ENCODE measurements at places on chromosomes 7 and 10.

DNA sequence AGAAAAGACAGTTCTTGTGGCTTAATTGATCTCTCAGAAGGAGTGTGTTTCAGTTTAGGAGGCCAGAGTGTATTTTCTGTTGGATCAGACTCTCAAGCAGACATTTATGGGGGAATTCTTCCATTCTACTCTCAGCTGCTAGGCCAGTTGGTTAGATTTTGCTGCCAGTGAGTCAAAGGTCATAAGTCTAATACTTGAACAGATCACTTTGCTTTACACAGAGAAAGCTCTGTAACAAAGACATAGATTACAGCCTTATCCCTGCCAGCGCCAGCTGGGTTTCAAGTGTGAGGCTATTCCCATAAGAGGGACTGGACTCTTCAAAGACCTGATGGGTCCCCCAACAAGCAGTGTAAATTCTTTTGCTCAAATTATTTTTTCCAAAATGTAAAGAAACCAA lies 145.6 kb upstream of the SEMA3C start:
- DNase-seq: no peak

DNA sequence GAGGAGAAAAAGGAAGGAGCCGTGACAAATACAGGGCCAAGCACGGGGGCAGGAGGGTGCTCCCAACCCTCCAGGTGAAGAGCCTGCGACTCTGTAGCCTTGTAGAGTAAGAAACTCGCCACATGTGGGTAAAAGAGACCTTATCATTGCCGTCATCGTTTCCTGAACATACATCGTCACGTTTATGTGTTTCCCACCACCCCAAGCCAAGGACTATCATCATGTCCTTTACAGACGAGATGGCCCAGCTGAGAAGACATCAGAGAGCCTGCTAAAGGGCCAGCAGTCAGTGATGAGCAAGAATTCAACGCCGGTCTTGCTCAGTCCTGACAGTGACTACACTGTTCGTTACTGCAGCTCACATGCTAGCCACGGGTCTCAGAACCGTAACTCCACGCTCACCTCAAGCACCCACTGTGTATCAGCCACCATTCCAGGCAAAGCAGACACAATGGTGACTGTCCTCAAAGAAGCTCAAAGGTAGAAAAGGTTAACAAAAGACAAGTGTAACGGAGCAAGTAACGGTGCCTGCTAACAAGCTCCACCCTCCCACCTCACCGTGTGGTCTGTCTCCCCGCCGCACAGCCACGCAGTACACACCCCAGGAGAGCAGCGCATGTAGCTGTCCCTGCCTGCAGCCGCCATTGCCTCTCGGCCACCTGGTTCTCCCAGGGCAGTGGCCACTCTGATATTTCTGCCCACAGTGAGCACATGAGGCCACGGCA lies 147.8 kb downstream of the MAD1L1 start:
- peak; percentile 60 for DNase-seq

DNA sequence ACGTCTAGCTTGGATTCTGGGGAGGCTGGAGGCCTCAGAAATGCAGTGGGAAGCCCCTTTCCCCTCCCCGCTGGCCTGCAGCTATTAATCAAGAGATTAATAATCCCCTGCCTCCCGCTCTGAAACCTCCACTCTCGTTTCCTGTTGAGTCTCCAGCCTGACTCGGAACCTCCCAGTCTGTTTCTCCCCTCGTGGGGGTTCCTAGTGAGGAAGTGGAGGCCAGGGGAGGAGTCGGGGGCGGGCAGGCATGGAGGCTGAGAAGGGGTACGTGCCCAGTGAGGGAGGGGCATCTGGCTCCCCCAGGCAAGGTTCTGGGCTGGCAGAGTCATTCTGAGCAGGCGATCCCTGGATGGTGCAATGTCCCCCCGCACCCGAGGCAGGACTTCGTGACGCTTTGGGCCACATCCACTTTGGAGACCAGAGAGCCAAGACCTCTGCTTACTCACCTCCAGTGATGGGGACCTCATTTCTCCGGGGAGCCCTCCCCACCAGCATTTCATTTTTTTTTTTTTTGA lies 73.6 kb downstream of the COL26A1 start:
- peak; percentile 25 for DNase-seq

DNA sequence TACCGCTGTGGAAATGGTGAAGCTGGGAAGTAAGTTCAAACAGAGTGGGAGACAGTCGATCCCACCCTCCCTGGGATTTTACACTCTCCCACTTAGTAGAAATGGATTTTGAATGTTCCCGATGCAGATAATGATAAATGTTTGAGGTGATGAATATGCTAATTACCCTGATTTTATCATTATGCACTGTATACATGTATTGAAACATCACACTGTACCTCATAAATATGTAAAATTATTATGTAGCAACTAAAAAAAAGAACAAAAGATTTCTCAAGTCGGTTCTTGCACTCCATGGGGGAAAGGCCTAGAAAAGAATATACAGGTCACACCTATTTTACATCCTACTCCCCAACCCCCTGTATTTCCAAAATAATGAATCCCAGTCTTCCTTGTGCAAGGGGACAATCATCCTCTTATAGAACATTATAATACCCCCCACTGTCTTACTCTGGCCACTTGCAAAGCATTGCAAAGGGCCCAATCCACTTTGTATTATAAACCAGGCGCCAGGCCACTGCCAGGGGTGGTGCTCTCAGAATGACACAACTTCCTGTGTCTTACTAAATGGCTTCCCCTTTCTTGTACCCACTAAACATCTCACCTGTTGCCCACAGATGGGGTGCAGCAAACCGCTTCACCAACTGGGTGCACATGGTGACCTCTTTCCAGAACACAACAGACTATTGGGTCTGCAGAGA lies 20.6 kb upstream of the OR2AE1 start:
- DNase-seq: no peak

GRCh38 chr7:100090527-100091410 lies 2.0 kb downstream of the COPS6 start:
- DNase-seq: no peak

GRCh38 chr7:20441991-20442441 lies 111.3 kb downstream of the ITGB8 start:
- no peak for DNase-seq

DNA sequence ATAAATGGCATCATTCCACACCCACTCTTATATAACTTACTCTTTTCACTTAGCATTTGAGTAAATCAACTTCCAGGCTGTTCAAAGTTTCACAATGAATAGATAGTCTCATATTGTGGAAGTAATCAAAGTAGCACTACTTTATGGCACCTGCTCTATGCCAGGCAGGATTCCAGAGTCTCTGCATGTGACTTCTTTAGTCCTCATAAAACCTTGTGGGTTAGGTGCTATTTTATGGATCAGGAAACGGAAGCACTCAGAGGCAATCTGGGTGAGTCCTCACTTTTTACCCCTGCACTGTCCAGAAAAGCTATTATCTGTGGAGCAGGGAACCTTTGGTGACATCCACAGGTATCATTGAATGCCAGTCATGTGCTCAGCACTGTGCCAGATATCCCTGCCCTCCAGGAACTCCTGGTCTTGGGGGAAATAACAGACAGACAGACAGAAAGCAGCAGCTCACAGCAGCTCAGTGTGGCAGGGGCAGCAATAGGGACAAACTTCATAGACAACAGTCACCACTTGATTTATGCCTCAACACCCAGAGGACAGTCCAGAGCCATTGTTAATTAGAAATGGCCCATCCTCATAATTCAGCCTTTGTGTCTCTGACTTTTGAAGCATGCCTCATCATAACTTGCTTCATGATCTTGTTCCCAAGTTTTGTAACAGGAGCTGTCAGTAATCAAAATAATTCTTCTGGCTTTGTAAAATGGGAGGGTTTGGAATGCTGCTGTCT lies 160.6 kb downstream of the SEC23IP start:
- no peak for DNase-seq

- no peak for DNase-seq
Measured at GRCh38 chr10:78648256-78648860, 420.4 kb upstream of the ZMIZ1 start.

DNA sequence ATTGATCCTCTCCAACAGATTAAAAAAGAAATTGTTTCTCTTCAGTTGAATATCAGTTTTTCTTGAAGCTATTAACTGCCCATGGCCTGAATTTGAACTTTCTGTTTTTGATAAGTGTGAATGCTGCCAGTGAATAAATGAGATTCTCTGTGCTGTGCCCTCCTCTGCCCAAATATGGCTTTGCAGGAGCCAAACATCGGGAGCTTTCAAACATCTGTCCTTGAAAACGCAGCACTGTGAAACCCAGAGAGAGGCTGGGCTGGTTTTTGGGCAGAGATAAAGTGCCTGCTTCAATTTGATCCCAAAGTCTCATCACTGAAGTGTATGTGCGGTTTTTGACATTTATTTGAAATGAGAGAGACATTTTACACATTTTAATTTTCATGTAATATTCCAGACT lies 268.3 kb upstream of the SHH start:
- no peak for DNase-seq

- no peak for DNase-seq
Measured at GRCh38 chr7:21986096-21986495, 40.4 kb upstream of the CDCA7L start.

- DNase-seq: no peak
Measured at GRCh38 chr7:89914711-89915110, 239.6 kb upstream of the STEAP1 start.

GRCh38 chr10:5538892-5539651 lies 14.3 kb downstream of the CALML3 start:
- DNase-seq: no peak

GRCh38 chr10:6561552-6561951 lies 18.5 kb downstream of the PRKCQ start:
- DNase-seq: no peak

GRCh38 chr10:102195296-102195870 lies 30.7 kb upstream of the ELOVL3 start:
- DNase-seq: no peak

DNA sequence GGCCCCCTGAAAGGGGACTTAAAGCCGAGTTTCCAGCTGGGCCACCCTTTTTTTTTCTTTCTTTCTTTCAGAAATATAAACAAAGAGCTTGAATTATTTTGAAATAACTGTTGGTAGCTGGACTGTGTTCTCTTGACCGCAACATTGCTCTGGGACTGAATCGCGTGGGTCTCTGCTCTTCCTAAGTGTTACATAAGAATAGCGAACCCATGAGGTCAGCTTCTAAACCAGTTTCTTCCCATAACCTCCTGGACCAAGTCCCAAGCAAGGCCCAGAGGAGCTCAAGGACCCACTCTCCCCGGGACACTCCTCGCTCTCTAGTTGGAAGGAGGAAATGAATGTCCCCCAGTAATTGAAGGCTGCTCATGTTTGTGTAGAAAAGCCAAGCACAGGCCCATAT lies 91.1 kb downstream of the CXCL12 start:
- no peak for DNase-seq

GRCh38 chr7:13778967-13779366 lies 210.5 kb downstream of the ETV1 start:
- no peak for DNase-seq

DNA sequence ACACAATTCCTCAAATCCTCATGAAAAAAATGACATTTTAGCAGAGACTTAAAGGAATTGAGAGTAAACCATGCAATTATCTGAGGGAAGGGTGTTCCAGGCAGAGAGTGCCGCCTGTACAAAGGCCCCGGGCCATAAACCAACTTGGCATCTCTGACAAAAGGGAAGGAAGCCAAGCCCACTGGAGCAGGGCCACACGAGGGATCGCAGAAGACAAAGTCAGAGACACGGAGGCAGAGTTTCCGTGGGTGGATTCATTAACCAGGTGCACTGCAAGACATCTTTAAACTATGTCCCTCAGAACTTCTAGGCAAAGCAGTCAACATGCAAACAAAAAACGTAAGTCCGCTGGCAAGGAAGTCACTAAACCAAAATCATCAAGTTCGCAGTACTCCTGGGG lies 92.0 kb downstream of the SFMBT2 start:
- DNase-seq: no peak

DNA sequence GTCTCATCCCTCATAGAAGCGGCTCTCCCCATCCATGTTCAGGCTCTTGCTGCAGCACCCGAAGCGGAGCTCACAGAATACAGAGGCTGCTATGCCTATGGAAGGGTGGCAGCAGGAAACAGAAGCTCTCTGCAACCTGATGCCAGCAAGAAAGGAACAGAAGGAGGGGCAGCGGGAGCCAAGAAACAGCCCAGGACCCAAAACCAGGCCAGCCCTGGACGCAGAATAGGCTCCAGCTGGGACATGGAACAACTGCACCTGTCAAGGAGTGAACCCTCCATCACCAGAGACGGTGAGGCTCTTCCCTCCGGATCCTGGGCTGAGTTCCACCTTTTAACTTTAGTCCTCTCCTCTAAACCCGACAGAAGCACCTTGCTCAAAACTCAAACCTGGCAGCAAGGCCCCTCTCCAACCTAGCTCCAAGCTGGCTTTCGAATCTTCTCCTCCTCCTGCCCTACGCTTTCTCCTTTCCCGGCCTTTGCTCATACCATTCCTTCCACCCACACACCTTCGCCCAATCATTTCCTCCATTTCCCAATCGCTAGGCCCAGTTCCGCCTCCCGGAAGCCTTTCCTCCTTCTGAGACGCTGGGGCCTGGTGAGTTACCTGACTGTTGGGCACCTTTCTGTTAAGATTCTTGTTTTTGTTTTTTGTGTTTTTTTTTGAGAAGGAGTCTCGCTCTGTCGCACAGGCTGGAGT lies 122.8 kb upstream of the ZNF92 start:
- DNase-seq: no peak

DNA sequence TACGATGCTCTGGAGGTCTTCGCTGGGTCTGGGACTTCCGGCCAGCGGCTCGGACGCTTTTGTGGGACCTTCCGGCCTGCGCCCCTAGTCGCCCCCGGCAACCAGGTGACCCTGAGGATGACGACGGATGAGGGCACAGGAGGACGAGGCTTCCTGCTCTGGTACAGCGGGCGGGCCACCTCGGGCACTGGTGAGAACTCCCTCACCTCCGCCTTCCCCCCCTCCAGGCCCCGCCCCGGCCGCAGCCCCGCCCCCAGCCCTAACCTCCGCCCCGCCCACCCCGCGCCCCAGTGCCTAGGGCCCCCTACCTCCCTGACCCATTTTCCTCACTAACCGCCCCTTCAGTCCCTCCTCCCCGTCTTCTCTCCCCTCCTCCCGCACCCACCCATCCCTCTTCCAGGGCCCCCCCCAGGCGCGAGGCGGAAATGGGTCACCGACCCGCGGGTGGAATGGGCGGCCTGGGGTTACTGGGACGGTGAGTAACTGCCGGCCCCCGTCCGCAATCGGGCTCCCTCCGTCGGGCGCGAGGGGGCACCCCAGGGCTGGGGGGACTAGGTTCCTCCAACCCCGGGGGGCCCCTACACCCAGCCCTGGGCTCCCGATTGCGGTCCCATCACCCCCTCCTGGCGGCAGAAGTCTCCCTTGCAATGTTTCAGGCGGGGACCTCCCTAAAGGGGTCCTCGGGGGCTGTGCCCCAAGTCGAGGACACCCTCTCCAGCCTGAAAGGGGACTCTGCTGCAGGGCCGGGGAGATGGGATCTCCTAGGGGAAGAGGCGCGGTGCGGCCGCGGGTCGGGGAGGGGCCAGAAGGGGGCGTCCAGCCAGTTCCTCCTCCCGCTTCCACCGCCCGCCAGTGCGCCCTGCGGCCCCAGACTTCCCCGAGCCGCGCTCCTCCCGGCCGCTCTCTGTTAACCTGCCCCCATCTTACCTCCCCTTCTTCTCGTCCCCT lies 2.1 kb downstream of the PCOLCE start:
- peak; percentile 74 for DNase-seq

DNA sequence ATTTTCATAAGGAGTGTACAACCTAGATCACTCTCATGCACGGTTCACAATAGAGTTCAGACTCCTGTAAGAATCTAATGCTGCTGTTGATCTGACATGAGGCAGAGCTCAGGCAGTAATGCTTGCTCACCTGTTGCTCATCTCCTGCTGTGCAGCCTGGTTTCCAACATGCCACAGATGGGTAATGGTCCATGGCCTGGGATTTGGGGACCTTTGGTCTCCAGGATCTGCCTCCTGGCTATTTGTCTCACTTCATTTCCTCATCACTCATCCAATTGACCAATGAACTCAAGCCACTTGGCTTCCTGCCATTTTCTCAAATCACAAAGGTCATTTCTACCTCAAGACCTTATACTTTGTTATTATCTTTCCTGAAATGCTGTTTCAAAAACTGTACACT lies 786.1 kb downstream of the ANKRD7 start:
- DNase-seq: no peak

Measured in common myeloid progenitor, CD34-positive (primary cell).